ENCODE measurements at places on chromosomes 7 and 10.

DNA sequence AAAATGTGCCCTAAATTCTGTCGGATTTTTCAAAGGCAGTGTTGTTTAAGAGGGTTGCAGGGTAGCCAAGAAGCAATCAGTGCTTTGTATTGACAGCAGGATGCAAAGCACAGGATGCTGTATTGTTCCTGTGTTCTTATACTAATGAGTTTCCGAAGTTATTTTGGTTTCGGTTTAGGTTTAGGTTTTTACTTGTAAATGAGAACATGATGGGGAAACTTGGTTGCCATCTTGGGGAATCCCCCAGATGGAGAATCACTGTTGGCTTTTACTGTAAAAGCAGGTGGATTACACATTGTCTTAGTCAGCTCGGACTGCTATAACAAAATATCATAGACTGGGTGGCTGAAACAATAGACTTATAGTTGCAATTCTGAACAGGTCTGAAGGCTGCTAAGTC lies 72.1 kb downstream of the INHBA start:
- DNase-seq = no peak

DNA sequence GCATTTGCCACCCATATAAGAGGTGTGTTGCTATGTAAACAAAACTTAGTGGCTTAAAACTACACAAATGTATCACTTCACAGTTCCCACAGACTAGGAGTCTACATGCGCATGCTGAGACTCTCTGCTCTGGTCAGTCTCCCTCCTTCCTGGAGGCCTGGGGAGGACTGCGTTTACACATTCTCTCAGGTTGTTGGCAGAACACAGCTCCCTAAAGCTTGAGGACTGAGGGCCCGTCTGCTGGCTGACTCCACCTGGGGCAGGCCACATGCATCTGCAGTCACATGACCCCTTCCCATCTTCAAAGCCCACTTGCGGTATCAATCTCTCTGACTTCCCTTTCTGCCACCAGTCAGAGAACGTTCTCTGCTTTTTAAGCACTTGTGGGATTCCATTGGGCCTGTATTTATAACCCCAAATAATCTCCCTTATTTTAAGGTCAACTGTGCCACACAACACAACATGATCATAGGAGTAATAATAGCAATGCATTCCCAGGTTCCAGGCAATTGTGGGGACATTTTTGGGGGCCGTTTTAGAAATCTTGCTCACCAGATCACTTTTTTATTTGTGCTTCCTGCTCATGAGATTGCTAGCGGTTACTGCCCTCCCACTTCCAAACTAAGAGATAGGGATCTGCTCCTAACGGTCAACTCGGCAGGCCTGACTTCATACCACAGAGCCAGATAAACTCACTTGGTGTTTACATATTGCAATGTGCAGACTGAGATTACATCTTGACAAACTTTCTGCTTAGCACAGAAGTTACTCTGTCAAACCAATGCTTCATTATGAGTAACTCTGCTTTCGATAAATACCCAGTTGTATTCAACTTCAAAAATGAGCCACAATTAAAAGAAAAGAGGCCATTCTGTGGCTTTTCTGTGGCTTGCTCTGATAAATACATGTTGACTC lies 96.3 kb downstream of the ALOX5 start:
- DNase-seq = peak; percentile 76

DNA sequence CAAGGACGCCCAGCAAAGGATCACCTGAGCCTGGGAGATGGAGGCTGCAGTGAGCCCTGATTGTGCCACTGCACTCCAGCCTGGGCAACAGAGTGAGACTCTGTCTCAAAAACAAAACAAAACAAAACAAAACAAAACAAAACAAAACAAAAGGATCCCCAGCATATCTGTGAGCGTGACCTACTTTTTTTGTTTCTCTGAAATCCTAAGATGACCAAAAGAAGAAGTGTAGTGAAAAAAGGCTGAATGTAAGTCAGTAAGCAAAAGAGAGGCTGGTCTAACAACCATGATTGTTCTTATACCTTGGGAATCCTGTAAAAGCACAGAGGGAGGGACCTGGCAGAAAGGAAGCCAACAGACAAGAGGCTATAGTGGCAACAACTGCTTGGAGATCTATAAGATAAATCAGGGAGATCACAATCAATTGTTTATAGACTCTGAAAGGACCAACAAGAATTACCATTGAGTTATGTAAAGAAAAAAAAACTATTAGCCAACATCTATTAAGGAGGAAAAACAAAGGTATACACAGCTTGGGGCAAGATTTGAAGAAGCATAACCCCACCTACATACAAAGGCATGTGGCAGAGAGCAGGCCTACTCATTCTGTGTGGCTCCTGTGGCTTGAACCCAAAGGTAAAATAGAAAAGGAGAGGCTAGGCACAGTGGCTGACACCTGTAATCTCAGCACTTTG lies 255.2 kb upstream of the KLF14 start:
- DNase-seq = no peak

DNA sequence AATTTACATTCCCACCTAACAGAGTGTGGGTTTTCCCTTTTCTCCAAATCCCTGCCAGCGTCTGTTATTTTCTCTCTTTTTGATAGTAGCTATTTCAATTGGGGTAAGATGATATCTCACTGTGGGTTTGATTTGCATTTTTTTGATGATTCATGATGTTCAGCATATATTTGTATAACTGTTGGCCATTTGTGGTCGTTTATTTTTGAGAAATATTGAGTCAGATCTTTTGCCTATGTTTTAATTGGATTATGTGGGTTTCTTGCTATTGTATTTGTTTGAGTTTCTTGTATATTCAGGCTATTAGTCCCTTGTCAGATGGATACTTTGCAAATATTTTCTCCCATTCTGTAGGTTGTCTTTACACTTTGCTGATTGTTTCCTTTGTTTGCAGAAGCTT lies 193.8 kb downstream of the ABCA13 start:
- DNase-seq = no peak

DNA sequence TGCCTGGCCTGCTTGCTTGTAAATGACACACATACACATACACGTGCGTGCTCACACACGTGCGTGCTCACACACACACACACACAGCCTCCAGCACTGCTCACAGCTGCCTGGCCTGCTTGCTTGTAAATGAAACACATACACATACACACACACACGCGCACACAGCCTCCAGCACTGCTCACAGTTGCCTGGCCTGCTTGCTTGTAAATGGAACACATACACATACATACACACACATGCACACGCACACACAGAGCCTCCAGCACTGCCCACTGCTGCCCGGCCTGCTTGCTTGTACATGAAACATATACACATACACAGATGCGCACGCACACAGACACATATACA lies 397.2 kb downstream of the PLXNA4 start:
- no peak for DNase-seq

DNA sequence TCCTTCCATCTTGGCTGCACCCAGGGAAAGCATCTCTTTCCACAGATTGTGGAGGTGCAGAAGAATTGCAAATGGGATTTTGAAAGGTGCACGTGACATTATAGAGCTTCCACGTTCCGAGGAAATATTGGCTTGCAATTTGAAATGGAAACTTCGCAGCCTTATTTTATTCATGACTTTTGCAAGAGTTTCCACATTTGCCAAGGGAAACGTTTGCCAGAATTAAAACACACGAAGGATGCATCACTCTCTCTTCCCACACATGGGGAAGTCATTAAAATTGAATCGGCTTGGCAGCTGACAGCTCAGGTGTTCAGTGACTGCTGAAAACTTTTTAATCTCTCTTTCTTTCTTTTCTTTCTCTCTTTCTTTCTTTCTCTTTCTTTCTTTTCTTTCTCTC lies 475.4 kb upstream of the IGFBP3 start:
- DNase-seq = no peak

- DNase-seq = no peak
Measured at GRCh38 chr10:15802375-15802949, 57.8 kb downstream of the MINDY3 start.

DNA sequence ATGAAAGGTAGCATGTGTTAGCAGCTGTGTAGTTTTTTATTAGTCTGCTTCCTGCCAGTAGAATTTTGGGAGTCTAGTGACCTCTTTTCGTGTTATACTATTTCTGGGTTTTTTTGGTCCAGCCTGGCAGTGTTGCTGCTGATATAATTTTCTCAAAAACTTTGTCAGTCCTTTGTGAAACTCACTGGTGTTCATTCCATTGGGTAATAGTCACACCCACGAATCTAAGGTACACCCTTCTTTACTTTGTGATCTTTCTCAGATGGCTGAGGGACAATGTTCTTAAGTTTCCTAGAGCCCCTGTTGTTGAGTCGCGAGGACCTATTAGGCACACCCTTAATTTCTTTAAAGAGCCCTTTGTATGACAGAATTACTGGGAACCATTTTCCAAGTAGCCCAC lies 52.3 kb downstream of the TPST1 start:
- DNase-seq = no peak

DNA sequence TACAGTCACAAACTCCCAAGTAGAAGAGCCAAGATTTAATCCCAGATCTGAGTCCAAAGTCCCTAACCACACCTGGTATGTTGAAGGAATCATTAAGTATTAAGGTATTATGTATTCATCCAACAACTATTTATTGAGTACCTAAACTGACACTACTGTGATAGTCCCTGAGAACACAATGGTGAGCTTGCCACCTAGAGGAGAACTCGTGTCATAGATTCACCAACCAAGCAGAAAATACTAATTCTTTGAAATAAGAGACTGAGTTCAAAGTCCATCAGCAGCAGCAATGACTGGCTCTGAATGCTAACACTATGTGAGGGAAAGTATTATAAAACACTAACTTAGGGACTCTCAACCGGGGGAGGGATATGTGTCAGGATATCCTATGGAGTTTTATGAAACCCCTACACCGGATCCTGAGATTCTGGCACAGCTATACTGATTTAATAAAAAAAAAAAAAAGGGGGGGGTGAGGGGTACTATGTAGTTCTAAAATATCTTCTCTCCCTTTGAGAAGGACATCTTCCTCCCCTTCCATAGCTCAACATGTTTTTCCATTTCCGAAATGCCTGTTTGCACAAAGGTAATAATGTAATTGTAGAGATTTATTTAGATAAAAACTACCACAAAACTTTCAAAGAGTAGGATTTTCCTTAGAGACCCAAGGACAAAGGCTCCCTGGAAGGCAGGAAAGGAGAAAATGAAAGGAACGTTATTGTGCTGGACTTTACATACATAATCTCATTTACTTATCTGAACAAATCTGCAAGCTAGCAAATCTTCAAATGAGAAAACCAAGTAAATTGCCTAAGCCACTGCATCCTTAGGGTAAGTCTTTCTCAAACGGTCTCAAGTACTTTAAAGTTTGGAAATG lies 1.6 kb downstream of the NCOA4 start:
- peak; percentile 45 for DNase-seq

DNA sequence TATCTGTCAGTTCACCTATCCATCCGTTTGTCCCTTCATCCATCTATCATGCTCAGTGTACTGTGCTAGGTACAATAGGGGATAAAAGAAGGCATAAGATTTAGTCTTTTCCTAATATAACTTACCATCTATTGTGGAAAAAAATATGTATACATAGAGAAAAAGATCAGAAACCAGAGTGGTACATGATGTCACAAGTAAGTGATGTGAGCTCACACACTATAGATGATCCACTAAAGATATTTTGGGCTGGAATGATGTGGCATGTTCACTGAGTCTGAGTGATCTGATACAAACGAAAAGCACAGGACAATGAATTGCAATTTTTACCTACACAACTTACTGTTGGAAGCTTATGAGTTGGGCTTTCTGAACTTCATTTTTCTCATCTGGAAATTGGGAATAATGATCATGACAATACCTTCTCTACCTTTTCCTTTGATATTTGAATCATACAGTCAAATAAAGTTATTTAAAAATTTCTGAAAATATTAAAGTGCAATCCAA lies 2.7 kb upstream of the TFAM start:
- no peak for DNase-seq

DNA sequence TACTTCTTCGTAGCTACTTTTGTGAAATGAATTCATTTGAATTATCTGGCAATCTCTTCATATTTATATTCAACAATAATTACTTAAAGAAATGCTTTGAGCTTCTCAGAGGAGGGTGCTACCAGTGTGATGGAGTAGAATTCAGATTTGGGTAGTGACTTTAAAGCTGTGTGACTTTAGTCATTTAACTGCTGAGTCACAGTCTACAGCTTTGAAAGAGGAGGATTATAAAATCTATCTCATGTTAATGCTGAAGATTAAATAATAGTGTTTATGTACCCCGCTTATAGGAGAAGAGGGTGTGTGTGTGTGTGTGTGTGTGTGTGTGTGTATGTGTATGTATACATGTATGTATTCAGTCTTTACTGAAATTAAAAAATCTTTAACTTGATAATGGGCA lies 68.2 kb downstream of the CFTR start:
- no peak for DNase-seq

- DNase-seq = no peak
Measured at GRCh38 chr10:114925587-114926586, 12.1 kb upstream of the TRUB1 start.

DNA sequence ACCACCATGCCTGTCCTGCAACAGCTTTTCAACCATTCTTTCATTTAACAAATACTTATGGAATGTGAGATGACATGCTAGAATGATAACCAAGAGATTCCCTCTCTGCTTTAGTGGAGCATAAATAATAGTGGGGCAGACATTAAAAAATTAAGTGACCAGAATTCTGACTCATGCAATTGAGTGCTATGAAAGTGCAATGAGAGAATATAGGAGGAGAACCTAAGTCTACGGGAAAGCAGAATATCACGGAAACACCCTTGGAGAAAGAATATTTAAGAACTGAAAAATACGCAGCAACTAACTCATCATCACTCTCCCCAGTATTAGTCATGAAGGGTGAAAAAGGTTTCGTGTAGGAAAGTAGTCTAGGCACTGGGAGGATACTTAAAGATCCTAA lies 7.1 kb downstream of the KIF5B start:
- no peak for DNase-seq

DNA sequence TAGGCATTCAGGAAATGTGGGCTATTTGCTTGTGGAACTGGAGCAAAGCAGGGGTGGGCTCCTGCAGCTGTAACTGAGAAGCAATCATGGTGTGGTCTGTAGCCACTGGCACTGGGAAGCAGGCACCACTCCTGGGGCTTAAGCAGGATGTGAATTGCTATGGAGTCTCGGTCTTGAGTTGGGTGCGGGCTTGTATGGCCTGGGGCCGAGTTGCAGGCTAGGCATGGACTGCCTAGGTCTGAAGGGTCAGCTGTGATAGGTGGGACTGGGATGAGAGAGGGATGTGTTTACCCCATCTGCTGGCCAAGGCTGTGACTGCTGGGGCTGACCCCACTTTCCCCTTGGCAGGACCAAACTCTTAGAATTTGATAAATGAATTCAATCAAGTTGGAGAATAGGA lies 43.0 kb downstream of the ADCY1 start:
- DNase-seq = no peak

GRCh38 chr7:27771111-27771510 lies 31.1 kb downstream of the TAX1BP1 start:
- DNase-seq = no peak

- no peak for DNase-seq
Measured at GRCh38 chr7:80635533-80635932, 2.9 kb upstream of the CD36 start.

Data from CD8-positive, alpha-beta memory T cell (primary cell).